Cerebellar cortex (tissue), 1 donor: ENCODE measurements at places on chromosomes 11 and 22.

- no peak for DNase-seq
Observed at GRCh38 chr11:71381781-71382505, 66.2 kb downstream of the DHCR7 start.

DNA sequence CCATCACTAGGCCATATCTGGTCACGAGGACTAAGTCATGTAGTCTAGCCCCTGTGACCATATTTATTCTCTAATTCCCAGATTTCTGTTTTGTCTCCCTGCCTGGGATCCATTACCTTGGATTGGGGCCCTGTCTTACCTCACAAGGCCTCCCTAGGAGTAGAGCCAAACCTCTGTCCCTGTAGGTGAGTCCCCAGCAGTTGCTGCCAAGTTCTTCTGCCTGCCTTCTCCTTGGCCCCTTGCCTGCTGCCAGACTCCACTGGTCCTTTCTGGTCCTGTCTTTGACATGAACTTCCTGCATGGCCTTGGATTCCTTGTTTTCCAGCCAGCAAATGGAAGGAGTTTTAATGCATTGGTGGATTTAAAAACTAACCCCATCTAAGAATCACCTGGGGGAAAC, 35.6 kb upstream of the CADM1 start:
- DNase-seq = no peak

DNA sequence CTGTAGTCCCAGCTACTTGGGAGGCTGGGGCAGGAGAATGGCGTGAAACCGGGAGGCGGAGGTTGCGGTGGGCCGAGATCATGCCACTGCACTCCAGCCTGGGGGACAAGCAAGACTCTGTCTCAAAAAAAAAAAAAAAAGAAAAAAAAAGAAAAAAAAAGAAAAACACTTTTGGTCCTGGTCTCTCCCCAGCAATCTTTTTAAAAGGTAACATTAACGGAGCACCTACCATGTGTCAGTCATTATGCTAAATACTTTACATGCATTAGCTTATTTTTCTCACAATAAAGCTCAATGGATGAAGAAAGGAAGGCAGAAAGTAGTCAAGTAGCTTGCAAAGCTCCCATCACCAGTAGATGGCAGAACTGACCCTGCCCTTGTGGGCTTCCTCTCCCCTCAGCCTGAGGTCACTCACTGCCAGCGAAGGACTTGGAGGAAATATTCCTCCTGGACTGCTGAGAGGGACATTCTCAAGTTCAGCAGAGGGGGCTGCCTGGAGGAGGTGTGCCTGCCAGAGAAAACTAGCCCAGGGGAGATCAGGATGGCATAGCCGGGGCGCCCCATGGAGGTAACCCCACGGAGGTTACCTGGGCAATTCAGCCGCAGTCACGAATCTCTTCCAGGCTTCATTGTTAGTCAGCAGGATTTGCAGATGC, 15.5 kb downstream of the APOL3 start:
- DNase-seq = peak; percentile 66

DNA sequence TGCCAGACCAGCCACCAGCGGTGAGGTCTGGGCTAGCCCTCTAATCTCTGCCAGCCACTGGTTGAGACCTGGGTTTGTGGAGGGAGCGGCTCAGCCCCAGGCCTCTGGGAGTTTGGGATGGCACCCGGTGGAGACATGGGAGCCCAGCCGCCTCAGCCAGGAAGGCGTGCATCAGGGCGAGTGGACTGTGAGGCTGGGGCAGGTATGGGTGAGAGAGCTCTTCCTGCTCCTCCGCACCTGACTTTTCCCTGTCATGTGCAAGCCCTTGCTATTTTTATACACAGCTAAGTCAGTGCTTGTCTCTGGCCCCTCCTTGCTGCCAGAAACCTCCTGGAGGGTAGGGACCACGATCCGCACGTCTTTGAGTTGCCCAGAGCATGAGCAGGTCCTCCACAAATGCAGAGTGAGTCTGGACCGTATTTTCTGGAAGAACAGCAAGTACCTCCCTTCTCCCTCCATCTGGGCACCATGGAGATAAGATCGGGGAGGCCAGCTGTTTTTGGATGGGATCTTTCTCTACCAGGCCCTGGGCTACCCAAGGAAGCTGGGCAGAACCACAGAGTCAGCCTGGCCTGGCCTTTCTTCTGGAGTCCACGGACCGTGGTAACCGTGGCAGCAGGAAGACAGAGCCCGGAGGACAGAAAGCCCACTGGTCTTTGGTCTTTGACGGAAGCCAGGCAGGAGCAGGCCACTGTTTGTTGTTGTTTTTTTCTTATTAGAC, 53.3 kb downstream of the IGLL1 start:
- no peak for DNase-seq

DNA sequence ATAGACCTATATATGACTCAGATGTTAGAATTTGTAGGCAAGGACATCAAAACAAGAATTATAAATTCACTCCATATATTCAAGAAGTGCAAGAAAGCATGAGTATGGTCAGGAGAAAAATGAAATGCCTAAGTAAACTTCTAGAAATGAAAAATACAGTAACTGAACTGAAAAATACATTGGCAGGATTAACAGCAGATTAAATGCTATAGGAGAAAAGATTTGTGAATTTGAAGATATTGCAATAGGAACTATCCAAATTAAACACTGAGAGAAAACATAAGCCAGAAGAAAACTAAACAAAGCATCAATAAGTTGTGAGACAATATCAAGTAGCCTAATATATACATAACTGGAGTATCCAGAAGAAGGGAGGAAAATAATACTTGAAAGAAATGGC, 46.6 kb upstream of the TMEM45B start:
- no peak for DNase-seq

- peak; percentile 74 for DNase-seq
Observed at GRCh38 chr11:48109046-48109666, 107.5 kb upstream of the OR4B1 start.

GRCh38 chr11:108923413-108923812, 258.5 kb downstream of the DDX10 start:
- DNase-seq = no peak

DNA sequence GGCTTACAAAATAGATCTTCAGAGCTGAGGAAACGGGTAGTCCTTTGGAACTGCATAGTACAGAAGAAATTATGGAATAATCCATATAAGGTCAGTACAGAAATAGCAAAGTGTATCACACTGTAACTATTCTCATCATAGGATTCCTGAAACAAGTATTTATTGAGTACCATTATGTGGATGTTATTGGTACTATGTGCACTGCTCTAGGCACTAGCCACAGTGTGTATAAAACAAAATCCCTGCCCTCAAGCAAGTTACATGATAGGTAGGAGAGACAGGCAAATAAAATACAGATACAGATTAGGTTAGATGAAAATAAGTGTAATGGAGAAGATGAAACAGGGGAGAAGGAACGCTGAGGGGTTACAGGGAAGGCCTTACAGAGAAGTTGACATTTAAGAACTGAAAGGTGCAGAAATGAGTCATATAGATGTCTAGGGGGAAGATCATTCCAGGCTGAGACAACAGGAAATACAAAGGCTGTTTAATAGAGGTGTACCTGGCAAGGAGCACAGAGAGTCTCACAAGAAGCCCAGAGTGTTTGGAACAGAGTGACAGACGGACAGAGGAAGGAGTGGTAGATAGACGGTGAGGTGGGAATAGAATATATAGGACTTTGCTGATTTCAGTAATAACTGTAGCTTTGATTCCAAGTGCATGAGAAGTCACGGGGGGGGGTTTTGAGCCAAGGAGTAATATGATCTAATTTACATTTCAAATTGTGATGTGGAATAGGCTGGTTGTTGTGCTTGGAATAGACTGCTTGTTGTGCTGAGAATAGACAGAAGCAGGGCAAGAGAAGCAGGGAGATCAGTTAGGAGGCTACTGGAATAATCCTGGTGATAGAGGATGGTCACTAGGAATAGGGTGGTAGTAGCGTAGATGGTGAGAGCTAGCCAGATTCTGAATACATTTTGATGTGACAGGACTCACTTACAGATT, 13.7 kb downstream of the RNF141 start:
- DNase-seq = no peak

GRCh38 chr11:36214976-36215692, 74.1 kb downstream of the COMMD9 start:
- peak; percentile 78 for DNase-seq
